T47D (cell line): ENCODE measurements at places on chromosomes 2 and 18.

GRCh38 chr2:175008801-175009495 lies 3.8 kb upstream of the CHN1 start:
- DNase-seq, result no peak

DNA sequence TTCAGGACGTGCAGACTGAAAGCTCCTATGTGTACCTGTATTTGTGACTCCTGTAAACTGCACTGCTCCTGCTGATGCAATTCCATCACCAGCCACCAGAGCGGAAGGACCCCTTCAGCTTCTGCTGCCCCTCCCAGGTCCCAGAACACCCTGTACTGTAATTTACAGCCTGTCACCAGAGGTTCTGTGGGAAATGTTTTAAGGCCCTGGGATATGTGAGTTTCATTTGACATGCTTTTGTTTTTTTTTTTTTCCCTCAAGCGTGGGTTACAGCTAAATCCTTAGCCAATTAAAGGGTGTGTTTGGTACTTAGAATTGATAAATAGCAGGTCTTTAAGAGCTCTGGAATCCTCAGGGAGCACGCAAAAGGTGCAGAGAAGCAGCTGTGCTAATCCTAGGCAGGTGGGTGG lies 79.4 kb downstream of the KCTD1 start:
- peak; percentile 7 for DNase-seq

- no peak for DNase-seq
Measured at GRCh38 chr2:85978883-85979780, 90.3 kb upstream of the ST3GAL5 start.

GRCh38 chr2:152046940-152047339 lies 51.9 kb downstream of the CACNB4 start:
- DNase-seq, result no peak

DNA sequence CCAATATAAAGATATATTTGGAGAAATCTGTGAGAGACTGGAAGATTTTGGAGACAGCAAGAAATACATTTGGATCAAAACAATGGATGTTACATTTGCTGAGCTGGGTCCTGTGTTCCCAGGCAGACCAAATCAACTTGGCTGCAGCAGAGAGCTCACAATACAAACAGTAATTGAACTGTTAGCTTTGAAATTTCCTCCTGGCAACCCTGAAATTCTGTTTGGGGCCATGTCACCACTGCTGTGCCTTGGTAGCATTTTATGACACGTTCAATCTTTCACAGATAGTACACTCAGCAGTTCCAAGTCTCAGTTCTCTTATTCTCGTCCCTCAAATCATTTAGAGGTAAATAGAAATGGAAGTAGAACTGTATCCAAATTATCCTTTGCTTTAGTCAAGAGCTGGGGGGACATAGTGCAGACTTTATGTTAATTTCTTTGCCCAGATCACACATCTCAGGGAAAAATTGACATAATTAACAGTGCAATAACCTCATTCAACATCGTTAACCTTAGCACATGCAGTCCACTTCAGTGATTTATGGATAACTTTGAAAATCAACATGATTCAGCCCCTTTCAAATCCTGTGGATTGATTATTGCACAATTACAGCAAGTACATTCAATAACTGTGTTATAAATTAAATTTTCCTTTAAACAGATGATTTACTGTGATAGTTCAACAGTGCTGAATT lies 277.4 kb upstream of the MC4R start:
- no peak for DNase-seq

DNA sequence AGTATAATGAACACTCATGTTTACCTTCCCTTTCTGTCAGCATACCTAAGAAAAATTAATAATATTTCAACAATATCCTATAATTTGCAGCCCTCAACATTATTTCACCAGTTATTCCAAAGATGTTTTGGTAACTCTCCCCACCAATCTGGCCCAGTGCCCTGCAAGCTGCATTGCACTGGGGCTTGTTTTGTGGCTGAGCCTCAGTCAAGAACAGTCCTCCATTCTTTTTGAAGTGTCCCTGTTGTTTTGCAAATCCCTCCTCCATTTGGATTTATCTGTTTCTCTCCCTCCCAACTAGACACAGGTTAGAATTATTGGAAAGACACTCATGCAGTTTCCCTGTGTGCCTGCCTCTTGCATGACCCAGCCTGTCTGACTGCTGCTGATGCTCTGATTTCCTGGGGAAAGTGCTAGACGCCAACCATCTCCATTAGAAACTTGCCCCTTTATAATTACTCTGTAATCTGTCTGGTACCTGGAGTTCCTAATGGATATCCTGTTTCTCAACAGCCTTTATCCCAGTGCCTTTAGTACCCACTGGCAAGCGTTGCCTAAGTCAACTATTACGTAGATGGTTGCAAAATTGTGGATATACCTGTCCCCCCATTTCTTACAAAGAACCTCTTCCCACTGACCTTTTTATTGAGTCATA lies 60.2 kb downstream of the EIF5B start:
- no peak for DNase-seq

- no peak for DNase-seq
Measured at GRCh38 chr2:151765760-151766410, 31.6 kb upstream of the NEB start.
